Cardiac septum (tissue), 1 donor: ENCODE measurements at places on chromosomes 16 and 17. TPM values are rescaled to one million over a fixed set of nuclear protein-coding genes. Genes with fewer than 3 reads are reported as not detected.

DNA sequence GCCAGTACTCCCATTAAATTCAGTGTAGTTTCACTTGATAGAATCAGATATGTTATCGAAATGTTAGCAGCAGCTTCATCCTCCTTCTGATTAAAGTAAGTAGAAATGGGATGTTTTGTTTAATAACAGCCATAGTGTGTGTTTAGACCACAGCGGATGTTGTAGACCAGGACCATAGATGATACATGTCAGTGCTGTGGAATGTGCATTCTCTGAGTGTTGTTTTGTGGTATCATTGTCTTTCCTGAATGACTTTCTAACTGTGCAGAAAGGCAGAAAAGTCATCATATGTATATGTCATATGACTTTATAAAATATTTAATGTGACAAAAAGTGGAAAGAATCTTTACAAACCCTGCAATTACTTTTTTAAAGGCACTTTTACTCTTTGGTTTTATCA, 55.6 kb downstream of the CYLD start:
- no peak for DNase-seq

CALCOCO2 gene
- total RNA-seq, result 163 TPM

EVPL gene
- 0.05 TPM for total RNA-seq

GRCh38 chr16:3035972-3036725, 595 bp downstream of the BICDL2 start:
- no peak for DNase-seq

DNA sequence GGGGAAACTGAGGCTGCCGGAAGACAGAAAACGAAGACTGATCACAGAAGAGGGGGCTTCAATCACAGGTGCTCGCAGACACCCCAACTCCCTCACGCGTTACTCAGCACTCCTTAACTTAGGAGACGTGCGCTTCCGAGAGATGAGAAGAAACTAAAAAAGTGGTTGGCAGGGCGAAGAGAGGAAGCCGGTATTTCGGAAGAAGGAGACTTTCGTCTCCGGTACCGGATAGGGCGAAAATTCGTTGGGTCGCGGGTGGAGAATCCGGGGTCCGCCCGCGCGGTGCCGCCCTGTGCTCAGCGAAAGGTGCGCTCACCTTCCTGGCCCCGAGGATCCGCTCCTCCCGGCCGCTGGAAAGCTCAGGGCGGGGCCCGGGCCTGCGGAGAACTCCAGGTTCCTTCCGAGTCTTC, 917 bp upstream of the TBX2 start:
- DNase-seq, result no peak

IRF8 gene
- 1.6 TPM for total RNA-seq

DNA sequence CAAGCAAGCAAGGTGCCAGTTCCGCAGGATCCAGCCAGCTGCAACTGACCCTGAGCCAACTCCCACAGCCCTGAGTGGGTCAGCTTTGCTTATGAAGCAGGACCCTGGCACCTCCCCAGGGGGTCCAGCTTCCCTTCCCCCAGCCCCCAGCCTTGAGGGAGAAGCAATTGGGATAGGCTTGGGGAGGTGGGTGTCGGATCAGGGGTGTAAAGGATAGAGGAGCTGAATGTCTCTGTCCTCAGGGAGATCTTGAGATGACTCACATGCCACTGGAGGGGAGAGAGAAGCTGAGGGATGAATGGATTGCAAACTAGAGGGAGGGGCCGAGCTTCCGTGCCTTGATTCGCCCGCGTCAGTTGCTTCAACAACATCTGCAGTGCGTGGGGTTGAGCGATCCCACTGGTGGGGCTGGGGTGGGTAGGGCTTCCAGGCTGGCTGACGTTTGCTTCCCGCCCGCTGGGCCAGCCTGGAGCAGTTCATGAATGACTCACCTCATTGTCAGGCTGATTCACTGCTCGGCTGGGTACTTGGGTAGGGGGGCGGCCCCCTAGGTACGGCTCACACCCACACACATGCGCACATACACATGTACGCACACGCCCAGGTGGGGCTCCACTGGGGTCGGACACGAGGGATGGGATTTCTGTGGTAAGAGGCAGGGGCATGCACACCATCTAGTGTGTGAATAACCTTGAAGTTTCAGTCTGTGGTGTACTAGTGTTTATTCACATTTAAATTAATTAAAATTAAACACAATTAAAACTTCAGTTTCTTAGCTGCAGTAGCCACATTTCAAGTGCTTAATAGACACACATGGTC, 3.6 kb upstream of the HROB start:
- peak; percentile 87 for DNase-seq

KCTD19 gene
- not detected for total RNA-seq

GRCh38 chr17:33229499-33229898, 63.6 kb downstream of the ASIC2 start:
- DNase-seq, result no peak

TMEM114 gene
- total RNA-seq, result not detected

RNF43 gene
- 1.6 TPM for total RNA-seq

KRTAP9-9 gene
- not detected for total RNA-seq

DNA sequence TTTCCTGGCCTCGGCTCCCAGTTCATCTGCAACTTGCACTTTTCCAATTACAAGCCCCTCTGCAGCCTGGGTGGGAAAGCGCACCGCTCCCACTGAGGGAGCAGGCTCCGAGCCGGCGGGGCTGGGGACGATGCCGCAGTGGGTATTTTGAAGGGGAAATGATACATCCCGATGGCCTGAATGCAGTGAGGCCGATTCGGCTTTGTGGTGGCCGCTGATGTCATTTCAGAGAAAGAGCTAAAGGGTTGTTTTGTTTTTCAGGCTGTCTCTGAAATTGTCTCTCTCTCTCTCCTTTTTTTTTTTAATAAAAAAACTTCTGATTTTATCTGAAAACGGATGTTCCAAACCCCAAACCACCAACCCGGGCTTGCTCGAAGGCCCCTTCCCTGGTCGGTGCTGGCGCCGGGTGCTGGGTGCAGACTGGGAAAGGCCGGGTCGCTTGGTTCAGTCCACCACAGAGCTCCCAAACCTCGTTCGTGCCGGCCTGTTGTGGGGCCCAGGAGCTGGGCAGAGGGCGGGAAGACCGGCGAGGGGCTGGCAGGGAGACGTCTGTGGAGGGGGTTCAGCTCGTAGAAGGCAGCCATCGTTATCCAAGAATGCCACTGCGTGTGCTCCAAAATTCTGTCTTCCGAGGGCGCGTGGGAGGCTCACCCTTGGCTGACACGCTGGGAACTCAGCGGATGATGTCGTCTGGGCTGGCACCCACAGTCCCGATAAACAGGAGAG, 102.8 kb downstream of the FOXL1 start:
- DNase-seq, result no peak

DNA sequence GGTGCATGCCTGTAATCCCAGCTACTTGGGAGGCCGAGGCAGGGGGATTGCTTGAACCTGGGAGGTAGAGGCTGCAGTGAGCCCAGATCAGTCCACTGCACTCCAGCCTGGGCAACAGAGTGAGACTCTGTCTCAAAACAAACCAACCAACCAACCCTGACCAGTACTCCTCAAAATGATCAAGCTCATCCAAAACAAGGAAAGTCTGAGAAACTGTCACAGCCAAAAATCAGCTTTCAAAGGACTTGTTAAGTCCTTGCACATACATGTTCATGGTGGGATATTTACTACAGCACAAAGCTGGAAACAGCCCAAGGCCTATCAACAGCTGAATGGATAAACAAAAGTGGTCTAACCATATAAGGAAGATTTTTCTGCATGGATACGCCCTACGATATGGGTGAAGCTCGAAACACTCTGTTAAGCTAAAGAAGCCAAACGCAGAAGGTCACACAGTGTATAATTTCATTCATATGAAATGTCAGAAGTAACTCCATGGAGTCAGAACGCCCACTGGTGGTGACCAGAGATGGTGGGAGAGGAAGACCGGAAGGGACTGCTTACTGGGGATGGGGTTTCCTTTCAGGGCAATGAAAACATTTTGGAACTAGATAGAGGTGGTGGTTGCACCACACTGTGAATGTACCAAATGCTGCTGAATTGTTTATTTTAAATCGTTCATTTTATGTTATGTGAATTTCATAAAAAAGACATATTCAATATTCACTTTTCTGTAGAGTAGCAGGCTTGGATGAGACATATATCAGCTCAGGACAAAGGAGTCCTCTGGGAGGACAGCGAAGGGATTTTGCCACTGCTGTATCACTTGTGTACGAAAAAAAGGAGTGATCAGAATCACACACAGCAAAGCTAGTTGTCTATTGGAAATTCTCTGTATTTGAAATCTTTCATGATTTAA, 17.7 kb downstream of the CCL17 start:
- DNase-seq, result no peak

DNA sequence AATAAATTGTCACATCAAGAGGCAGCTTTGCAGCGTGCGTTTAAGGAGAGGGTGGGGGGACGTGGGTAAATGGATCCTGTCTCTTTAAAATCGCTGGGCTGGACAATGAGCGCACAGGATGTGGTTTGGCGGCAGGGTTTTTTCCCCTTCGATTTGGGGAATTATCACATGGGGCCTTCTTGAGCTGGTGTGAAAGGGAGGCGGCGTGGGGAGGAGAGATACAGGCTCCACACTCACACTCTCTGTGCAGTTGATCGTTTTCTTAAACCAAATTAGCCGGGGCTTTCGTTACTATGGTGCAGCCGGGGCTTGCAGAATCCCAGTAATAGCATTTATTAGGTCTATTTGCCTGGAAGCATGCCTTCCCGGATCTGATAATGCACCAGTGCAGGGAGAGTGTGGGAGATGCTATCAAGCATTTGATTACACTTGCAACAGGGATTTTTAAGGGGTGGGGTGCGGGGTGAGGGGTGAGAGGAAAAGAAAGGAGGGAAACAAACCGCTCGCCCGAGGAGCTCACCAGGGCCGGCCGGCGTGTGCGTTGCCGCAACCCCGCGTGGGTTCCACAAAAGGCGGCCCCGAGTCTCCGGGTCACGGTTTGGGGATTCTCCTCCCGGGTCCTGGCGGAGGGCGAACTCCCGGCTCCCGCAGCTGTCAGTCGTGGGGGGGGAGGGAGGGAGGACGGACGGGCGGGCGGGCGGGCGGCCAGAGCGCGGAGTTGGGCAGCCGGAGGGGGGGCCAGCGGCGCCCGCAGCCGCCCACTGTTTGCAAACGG, 58.8 kb upstream of the GSE1 start:
- DNase-seq, result peak; percentile 92

- no peak for DNase-seq
Observed at GRCh38 chr17:39740357-39741111, 2.8 kb downstream of the GRB7 start.
